ENCODE measurements at places on chromosomes 5 and 9.

DNA sequence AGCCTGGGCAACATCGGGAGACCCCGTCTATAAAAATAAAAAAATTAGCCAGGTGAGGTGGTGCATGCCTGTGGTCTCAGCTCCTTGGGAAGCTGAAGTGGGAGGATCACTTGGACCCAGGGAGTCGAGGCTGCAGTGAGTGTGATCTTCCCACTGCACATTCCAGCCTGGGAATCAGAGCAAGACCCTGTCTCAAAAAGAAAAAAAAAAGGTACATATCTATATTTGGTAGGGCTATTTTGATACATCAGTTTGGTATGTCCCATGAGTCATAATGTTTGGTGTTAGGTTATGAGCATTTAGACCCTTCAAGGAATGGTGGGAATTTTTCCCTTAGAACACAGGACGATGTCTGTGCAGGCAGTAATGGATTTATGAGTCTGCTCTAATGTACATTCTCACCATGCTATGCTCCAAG is 55.3 kb upstream of the POU4F3 start:
- no peak for DNase-seq

- DNase-seq: no peak
Observed at GRCh38 chr5:144276034-144276822, 105.6 kb downstream of the KCTD16 start.

DNA sequence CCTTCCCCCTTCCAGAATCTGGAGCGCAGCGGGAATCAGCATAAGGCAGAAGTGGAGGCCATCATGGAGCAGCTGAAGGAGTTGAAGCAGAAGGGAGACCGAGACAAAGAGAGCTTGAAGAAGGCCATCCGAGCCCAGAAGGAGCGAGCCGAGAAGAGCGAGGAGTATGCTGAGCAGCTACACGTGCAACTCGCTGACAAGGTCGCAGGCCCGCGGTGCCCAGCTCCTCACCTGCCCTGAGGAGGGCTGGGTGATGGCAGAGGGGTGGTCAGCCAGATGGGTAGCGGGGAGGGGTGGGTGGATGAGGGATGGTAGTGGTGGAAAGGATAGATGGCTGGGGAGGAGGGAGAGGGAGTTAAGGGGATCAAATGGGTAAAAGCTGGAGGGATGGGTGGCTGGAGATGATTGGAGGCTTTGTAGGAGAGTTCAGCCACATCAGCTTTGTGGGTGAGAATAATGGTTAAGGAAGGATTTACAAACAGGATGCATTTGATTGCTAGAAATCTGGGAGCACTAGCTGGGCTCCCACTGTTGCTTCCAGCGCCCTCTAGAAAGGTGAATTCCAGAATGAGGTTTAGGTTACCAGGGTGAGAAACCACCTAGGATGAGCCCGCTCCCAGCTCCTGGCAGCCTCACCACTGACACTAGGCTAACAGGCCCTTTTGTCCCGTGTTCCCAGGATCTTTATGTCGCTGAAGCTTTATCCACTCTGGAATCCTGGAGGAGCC is 19.7 kb upstream of the GLE1 start:
- no peak for DNase-seq

DNA sequence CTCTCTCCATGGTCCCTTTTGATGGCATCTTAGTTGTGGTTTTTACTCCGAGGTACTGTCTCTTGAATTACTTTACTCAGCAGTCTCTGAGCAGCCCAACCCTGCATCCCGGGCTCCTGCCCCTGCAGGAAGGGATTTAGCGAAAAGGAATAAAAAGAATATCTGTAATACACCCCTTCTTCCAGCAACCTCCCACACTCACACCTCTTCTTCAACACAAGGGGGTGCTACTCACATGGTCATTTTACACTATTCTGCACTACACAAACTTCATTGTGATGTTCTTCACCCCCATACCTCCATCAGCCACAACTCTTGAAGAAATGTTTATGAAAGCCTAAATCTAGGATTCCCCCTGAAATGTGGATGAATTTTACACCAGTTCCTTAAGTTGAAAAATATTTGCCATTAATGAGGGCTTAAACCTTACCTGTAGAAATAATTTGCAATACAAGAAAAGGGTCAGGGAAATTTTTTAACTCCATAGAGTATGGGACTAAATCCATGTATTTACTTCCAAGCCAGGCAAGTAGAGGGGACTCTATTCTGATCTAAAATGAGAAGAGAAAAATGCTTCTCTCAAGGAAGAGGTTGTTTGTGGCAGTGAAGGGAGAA is 26.0 kb downstream of the TPD52L3 start:
- DNase-seq: peak; percentile 76

- DNase-seq: no peak
Observed at GRCh38 chr9:133715866-133716563, 22.1 kb downstream of the SARDH start.

DNA sequence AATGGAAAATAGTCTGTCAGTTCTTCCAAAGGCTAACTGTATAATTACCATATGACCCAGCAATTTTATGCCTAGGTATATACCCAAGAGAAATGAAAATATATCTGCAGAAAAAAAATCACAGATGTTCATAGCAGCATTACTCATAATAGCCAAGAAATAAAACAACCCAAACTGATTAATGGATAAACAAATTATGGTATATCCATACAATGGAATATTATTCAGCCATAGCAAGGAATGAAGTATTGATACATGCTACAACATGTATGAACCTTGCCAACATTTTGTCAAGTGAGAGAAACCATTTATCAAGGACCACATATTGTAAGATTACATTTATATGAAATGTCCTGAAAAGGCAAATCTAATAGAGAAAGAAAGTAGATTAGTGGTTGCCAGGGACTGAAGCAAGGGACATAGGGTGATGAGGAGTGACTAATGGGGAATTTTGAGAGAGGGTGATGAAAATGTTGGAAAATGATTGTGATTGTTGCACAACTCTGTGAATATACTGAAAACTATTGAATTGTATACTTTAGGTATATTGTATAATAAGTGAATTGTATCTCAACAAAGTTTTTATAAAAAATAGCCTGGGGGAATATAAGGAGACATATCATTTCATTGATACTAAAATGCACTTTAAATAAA is 114.4 kb downstream of the PBX3 start:
- DNase-seq: no peak

DNA sequence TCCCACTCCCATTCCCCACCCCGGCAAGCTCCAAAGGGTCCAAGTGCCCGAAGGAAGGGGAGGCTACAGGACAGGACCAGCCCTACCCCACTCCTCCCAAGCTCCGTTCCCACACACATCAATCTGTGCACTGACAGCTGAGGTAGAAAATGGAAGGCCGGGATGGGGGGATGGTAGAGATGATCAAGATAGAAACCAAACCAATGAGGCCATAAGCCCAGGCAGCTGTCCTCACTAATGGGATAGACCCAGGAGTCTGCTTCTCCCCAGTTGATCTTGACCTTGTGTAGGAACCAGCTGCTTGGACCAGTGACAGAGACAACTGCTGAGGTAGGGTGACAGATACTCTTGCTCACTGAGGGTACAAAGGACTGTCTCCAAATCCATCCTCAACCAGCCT is 38.6 kb downstream of the B4GALT1 start:
- DNase-seq: no peak

- DNase-seq: no peak
Observed at GRCh38 chr9:75591972-75592371, 298.5 kb upstream of the PCSK5 start.

DNA sequence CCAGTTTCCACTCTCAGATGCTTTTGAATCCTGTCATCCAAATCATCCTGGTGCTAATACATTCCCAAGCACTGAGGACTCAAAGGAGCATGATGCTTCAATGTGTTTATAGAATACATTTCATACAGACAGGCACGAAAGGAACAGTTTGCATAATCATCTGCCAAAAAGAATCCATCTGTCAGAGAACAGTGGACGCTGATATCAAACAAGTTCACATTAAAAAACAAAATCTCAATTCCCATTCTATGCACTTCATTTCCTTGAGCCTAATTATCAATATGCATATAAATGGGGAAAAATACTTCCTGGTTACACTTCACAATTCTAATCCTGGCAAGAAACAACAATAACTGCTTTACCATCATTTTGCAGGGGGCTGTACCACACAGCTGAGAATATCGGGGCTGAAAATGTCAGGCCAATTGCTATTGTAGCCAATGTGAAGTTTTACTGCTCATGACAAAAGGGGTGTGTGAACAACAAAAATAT is 125.5 kb upstream of the FAM174A start:
- no peak for DNase-seq

GRCh38 chr9:21160178-21160577 is 6.3 kb downstream of the IFNA21 start:
- DNase-seq: peak; percentile 18

DNA sequence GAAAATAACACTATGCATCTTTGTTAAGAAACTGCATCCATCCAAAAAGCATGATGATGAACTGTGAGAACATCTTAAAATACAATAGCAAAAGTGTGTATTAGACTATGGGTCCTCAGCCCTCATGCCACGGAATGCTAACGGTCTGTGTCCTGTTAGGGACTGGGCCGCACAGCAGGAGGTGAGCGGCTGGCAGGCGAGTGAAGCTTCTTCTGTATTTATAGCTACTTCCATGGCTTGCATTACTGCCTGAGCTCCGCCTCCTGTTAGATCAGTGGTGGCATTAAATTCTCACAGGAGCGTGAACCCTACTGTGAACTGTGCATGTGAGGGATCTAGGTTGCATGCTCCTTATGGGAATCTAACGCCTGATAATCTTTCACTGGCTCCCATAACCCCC is 129.8 kb downstream of the NXNL2 start:
- DNase-seq: no peak

- no peak for DNase-seq
Observed at GRCh38 chr9:89502038-89502601, 4.2 kb upstream of the SEMA4D start.

DNA sequence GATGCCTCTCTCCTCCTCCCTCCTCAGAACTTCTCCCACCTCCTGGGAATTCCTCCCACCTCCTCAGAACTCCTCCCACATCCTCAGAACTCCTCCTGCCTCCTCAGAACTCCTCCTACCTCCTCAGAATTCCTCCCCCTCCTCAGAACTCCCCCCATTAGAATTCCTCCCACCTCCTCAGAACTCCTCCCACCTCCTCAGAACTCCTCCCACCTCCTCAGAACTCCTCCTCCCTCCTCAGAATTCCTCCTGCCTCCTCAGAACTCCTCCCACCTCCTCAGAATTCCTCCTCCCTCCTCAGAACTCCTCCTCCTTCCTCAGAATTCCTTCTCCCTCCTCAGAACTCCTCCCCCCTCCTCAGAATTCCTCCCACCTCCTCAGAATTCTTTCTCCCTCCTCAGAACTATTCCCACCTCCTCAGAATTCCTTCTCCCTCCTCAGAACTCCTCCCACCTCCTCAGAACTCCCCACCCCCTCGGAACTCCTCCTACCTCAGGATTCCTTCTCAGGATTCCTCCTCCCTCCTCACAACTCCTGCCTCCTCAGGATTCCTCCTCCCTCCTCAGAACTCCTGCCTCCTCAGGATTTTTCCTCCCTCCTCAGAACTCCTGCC is 23.9 kb downstream of the SLC46A2 start:
- no peak for DNase-seq

DNA sequence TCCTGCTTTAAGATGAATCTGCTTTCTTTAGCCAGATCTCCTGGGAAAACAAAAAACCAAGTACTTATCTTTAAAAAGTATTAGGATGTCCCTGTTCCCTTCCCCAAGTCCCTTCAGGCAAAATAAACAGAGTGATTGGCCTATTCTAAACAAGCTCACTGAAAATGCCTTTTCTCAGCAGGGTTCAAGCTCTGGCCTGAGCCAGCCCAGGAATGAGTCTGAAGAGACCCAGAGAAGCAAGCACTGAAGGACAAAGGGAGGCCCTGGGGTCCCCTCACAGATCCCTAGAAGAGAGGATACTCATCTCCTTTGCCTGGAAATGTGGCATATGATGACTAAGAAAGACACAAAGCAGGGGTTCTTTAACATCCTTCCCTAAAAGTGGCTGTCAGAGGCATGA is 66.8 kb upstream of the MAP1B start:
- no peak for DNase-seq

- peak; percentile 89 for DNase-seq
Observed at GRCh38 chr9:128341435-128341849, 1.1 kb downstream of the SLC27A4 start.

- peak; percentile 1 for DNase-seq
Observed at GRCh38 chr9:121325387-121325786, 44.7 kb downstream of the STOM start.

DNA sequence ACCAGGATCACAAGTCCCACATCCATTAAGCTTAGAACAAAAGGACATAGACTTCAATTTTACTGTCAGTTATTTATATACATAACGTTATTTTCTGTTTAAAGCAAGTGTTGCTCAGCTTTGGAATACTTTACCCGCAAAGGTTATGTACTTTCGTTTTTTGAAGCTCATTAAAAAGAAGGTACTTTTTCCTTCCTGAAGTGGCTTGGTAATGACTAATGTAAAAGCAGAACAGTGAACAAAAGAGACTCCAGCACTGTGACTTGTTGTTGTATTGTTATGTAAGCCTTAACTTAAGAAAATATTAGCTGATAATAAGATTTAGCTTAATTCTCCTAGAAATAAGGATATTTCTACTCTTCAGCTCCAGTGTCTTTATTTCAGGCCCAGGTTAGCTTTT is 97.3 kb upstream of the SLCO6A1 start:
- DNase-seq: peak; percentile 10

DNA sequence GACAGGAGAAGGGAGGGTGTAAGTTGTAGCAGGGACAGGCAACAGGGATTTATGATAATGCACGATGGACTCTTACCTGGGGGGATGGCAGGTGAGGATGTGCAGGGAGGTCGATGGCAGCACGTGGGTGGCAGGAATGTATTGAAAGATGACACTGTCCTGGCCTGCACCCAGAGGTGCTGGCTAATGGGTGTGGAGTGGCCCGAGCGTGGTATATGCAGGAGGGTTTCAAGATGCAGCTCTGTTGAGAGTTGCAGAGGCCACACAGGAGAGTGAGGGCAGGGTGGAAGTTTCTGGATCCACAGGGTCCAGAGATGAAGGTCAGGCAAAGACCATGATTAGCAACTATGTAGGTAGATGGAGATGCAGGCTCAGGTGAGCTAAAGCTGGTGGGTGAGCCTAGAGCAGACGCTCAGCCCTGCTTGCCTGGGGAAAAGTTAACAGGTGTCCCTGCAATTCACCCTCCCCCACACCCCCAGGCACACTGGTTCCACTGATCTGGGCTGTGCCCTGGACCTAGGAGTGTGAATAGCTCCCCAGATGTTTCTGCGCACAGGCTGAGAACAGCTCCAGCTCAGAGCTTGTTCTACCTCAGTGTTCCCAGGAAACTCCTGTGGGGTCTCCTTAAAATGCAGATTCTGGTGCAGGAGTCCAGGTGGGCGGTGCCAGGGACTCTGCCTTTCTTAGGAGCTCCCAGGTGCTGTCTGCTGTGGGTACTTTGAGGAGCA is 21.5 kb upstream of the S1PR3 start:
- DNase-seq: no peak

- no peak for DNase-seq
Observed at GRCh38 chr5:14807471-14807870, 64.1 kb downstream of the ANKH start.

DNA sequence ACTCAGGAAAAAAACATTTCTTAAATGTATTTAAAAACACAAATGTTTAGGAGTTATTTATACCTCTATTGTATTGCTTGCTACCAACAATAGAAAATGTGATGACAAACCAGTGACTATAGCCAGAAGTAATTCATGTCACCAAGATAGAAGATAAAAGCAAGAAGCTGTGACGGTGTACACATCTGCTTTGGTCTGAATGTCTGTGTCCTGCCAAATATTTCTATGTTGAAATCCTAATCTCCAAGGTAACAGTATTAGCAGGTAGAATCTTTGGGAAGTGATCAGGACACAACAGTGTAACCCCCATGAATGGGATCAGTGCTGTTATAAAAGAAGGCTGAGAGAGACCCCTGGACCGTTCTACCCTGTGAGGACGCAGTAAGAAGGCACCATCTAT is 74.7 kb downstream of the CEMIP2 start:
- DNase-seq: no peak

- DNase-seq: no peak
Observed at GRCh38 chr9:80465556-80465955, 893.8 kb downstream of the TLE4 start.
